Stimulated activated CD4-positive, alpha-beta T cell treated with anti-CD3 and anti-CD28 coated beads, Interleukin-12 subunit alpha, Interleukin-12 subunit beta, amount 100 ng/mL, for 24 hours (primary cell): ENCODE measurements at places on chromosomes 6 and 20.

- no peak for DNase-seq
Measured at GRCh38 chr6:89205819-89206218, 11.3 kb downstream of the GABRR1 start.

GRCh38 chr20:61731363-61732181, 334.1 kb downstream of the TAF4 start:
- DNase-seq: no peak

GRCh38 chr20:54173653-54174456, at the start of gene CYP24A1:
TSS of gene CYP24A1 (minus strand) at chr20:54173986. CDS start at chr20:54173579, 407 bp downstream.
- DNase-seq: no peak

- no peak for DNase-seq
Measured at GRCh38 chr6:138264372-138264880, 46.1 kb upstream of the PBOV1 start.

DNA sequence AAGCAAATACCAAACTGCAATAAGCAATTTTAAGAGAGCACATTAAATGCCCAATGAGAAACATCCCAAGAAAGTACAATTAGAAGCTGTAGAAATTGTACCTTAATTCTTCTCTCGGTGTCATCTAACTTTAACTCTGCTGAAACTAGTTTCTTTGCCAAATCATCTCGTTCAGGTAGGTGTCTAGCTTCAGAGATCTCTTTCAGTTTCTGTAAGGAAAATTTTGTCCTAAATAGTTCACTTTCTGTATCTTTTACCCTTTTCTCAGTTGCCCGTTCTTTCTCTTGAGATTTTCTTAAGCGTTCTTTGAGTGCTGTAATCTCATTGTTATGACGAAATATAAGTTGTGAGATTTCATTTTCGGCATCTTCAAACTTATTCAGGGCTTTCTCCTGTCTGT, 24.1 kb downstream of the LCA5 start:
- DNase-seq: no peak

- DNase-seq: no peak
Measured at GRCh38 chr20:50286609-50287008, 96.0 kb downstream of the CEBPB start.

DNA sequence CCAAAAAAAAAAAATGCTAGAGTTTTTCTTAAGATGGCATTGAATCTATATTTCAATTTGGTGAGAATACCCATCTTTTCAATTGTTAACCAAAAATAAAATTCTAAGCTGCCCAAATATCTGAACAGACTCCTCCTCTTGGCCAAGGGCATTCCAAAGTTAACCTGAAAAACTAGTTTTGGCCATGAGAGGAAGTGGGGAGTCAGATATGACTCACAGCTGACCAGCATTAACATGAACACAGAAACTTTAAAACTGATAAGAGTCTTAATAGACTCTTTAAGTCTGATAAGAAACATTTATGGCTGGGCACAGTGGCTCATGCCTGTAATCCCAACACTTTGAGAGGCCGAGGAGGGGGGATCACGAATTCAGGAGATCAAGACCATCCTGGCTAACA, 171.3 kb downstream of the FAXC start:
- no peak for DNase-seq

DNA sequence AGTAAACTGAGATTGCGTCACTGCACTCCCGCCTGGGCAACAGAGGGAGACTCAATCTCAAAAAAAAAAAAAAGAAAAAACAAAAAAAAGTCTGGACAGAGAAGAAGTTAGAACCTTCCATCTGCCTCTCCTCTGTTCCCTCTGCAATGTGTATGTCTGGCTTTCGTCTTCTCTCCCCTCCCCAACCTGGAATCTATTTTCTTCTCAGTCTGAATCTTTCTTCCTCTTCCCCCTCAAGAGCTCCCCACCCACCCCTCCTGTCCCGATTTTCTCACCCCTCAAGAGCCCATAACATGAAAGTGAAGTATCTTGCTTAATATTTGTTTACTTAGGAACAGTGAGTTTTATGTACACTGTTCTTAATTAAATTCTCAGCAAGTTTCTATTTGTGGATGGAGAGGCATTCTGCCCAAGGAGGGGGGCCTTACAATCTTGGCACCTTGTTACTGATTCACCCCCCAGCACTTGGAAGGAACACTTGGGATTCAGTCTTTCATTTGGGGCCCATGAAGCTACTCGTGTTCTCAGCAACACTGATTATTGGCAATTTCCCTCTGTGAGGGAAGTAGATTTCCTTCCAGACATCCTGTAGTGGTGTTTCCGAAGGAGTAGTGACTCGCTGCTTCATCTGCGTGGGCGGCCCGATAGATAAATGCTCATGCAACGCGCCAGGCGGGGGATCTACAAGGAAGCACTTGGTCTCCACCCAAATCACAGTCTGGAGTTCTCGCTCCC, 69.3 kb upstream of the SRSF6 start:
- DNase-seq: no peak

DNA sequence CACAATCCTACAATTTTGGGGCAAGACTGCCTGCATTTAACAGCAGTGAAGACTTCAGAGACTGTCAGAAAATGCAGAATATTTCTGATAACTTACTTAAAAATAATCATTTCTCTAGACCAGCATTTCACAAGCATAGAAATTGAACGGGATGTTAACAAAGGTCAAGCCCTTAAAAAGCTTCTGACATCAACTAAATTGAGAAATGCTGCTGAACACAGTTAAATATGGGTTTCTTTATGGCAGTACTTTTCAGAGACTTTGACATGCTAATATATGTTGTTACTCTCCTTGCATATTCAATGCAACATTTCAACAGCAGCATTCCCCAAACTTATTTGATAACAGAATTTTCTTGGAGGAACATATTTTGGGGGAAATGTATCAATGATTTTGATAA, 84.5 kb downstream of the KIF13A start:
- DNase-seq: no peak

DNA sequence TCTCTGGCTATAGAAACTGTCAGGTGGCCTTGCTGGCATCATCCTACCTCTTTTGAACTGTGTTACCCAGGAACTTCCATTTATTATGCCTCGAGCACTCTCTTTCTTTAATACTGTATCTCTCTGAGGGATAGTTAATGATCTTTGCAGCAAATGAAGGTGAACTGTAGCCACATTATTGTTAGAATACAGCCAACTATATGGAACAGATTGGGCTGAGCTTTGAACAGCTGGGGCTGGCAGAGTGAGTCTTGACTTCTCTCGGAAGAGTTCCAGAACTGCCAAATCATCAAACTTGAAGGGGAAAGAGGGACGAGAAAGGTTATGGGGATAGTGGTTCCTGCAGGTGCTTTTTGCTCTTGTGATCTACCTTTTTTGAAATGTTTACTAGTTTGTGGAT, 237.7 kb downstream of the PRL start:
- DNase-seq: no peak

GRCh38 chr6:49454787-49455709, 8.0 kb downstream of the MMUT start:
- DNase-seq: no peak

DNA sequence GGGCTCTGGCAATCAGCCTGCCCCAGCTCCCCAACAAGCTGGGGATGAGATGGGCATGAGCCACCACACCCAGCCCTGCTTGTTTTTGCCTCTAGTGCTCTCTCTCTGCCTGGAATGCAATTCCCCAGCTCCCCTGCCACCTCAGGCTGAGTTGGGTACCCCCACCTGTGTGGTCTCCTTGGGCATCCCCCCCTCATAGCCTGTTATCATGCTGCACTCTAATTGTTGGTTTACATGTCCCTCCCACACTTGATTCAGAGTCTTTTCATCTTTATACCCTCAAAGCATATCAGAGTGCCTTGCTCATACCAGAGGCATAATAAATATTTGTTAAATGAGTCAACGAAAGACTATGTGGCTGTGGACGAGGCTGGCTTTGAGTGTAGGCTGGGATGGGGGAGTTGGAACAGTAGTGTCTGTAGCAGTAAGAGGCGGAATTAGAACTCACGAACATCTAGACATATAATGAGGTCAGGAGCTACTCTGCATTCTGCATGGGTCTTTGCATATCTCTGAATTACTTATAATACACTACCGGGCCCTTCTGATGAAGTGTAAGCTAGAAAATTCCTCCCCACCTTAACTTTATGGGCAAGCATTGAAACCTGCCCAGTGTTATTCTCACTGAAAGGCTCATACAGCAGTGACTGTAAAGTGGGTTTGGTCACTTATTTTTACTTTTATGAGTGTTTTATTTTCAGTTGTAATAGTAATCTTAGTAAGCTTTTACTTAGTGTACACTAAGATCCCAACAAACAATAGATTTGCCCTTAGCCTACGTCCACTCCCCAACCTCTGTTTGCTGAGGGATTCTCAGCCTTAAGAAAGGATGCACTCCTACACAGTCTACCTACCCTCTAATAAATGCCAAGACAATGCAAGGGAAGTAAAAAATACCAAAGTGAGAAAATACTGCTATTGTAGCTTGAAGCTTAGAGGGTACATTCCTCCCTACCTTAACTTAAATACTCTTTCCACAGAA, 58.7 kb downstream of the EDN1 start:
- DNase-seq: no peak

DNA sequence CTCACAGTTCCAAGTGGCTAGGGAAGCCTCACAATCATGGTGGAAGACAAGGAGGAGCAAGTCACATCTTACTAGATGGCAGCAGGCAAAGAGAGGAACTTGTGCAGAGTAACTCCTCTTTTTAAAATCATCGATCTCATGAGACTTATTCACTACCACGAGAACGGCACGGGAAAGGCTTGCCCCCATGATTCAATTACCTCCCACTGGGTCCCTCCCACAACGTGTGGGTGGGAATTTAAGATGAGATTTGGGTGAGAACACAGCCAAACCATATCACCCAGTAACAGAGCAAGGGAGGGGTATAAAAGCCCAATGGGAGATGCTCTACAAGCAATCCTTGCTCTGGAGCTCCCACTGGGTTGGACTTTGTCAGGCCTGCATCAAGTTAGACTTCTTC, 80.4 kb downstream of the JPH2 start:
- no peak for DNase-seq

- no peak for DNase-seq
Measured at GRCh38 chr6:54100411-54101006, 10.7 kb upstream of the MLIP start.

DNA sequence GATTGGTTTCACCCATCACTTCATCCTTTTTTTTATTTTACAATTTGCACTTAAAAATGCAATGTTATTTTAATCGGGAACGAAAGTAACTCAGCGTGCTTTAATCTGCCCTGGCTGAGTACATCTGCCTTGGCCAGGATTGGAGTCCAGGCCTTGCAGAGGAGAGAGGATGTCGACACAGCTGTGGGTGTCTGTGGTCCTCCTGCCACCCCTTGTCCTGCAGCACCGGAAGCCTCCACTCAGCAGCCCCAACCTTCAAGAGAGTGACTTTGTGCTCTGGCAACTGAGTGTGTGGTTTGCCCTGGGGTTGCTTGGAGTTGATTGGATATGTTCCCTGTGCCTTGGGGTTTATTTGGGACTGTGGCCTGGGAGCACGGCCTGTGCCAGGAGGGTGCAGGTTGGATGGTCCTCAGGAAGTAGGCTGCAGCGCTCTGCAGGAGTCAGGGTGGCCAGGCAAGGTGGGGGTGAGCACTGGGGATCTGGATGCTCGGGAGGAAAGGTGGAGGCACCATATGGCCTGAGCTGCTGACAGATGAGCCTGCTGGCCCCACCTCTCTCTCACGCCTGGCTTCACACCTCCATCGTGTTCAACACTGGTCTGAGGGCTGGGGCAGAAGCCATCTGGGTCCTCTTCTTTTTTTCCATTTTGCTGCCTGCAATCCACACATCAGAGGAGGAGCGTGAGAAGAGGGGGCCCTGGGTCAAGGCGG, 4.3 kb downstream of the MYT1 start:
- DNase-seq: no peak

DNA sequence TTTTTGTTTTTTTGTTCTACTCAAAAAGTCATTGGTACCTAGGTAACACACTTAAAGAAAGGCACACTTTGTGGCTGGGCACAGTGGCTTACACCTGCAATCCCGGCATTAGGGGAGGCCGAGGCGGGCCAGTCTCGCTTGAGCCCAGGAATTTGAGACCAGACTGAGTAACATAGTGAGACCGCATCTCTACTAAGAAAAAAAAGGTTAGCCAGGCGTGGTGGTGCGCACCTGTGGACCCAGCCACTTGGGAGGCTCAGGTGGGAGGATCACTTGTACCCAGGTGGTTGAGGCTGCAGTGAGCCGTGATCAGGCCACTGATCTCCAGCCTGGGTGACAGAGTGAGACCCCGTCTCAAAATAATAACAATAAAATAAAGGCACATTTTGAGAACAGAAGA, 67.4 kb upstream of the BHLHE23 start:
- DNase-seq: no peak

DNA sequence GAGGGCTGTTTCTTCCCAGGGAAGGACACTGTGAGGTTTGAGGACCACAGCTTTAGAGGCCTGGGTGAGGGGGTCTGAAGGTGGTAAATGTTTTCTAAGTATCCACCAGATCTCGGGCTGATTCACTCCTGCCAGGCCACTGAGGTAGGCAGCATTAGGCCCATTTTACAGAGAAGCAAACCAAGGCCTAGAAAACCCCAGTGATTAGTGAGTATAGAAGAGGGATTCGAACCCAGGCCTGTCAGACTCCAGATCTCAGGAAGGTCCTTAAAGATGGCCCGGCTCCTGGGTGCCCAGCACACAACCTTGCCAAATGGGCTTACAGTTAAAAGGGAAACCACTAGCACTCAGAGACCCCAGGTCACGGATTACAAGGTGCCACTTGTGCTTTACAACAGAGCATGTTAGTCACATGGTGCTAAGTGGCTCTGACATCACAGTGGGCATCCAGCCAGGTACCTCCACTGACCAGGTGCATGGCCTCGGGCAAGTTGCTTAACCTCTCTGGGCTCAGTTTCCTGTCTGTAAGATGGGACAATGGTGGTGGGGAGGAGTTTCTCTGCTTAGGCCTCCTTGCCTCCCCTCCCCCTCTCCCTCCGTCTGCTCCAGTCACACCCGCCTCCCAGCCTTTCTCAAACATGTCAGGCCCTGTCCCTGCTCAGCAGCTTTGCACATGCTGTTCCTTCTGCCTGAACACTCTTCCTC, 18.8 kb upstream of the SIRPA start:
- no peak for DNase-seq
